Left lobe of liver (tissue), 2 donors: ENCODE measurements at places on chromosomes 1 and 21.

DNA sequence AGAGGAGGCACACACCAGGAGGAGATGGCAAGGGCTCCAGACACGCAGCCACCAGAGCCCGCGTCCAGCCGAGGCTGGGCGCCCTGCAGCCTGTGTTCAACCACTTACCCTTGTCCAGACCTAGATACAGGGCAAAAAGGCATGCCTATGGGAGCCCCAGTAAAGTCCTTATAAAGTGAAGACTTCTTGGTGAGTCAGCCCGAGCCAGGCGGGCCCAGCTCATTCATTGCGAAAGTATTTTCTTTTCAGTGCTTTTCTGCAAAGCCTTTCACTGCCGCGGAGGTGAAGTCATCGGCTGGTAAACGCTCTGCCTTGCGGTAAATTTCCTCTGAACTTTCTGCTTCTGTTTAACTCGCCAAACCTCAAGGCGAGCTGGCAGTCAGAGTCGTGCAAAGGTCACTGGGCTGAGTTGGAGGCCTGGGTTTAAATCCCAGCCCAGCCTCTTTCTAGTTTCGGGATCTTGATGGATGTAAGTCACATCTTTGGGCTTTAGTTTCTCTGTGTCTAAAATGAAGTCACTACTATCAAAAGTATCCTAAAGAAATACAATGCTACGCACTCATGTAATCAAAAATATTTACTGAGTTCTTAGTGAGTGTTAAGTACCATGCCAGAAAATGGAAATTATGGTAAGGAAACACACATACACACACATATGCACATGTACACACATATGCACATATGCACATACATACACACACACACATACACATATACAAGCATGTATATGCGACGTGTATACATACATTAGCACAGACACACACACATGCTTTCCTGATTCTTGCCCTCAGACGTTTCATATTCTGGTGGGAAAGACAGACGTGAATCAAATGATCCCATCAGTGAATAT is 54.7 kb upstream of the IFFO2 start:
- peak; percentile 87 for DNase-seq

- no peak for DNase-seq
Measured at GRCh38 chr1:183241471-183241870, 55.4 kb downstream of the LAMC2 start.

DNA sequence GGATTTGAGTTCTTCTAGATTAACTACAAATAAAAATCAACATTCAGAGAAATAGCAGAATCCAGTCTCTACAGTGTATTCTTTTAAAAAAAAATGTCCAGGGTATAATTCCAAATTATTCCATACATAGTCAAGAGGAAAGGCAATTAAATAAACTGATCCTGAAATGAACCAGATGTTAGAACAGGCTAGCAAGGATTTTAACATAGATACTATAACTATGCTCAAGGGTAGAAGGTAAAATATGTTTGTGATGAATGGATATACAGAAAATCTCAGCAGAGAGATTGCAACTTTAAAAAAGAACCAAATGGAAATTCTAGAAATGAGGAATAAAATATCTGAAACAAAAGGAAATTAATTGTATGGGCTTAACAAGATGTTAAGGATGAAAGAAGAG is 32.4 kb downstream of the CYYR1 start:
- DNase-seq, result no peak

DNA sequence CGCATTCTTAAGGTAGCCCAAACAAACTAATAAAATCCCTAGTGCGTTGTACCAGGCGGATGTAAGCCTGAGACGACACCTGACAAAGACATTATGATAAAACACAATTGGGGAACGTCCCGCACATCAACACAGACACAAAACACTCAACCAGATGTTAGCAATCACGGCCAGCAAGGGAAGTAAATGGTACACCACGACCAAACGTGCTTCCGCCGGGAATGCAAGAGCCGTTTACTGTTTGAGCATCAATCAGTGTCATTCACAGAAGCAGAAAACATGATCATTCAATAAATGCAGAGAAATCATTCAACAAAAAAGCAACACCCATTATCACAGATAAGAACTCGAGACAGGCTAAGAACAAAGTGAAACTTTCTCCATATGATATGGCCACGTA is 49.4 kb upstream of the COL18A1 start:
- no peak for DNase-seq

GRCh38 chr1:183907070-183907469 is 102.2 kb downstream of the RGL1 start:
- no peak for DNase-seq

- DNase-seq, result no peak
Measured at GRCh38 chr1:173590557-173590956, 12.3 kb downstream of the SLC9C2 start.

DNA sequence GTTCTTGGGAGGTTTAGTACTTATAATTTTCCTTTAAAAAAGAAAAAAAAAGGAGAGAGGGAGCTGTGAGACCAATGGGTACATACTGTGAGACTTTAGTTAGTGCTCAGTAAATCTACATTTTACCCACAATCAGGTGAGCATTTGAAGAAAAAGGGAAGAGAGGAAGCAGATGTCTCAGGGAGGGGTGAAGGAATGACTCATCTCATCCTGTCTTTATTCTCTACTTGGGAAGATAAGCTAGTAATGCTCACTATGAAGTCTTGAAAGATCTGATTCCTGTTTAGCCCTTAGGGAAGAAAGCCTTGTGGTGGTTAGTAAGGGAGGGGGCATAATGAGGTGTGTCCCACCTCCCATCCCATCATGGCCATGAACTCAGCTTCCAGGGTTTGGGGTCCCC is 112.6 kb downstream of the PLD5 start:
- no peak for DNase-seq
